Stimulated activated naive CD8-positive, alpha-beta T cell treated with anti-CD3 and anti-CD28 coated beads, Interleukin-15, Interleukin-2, amounts not matched to agents 100 U/mL and 50 U/mL, for 24 hours (primary cell): ENCODE measurements at places on chromosomes 2 and 18.

DNA sequence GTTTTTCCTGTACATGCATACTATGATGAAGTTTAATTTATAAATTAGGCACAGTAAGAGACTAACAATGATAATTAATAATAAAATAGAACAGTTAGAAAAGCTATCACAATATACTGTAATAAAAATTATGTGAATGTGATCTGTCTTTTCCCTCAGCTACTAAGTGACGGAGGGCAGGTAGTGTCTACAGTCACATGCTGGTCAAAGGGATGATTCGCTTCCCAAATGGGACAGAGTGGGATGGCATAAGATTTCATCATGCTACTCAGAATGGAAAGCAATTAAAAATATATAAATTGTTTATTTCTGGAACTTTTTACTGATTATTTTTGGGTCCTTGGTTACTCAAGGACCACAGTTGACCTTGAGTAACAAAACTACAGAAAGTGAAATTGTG lies 71.5 kb downstream of the DAW1 start:
- no peak for DNase-seq

DNA sequence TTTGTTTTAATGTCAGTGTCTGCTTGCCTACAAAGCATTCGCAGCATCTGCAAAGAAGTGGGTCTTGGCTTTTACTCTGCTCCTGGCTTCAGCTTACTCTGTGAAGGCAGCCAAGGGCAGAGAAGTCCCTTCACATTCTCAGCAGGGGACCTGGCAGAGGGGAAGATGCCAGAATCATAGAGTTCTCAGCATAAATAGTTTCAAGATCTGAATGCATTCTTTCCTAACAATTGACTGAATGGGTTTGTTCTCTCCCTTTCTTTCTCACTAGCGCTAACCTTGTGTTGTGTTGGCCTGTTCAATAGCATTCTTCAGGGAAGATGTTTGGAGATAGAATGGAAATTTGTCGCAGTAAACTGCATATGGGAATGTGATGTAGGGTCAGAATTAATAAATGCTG lies 106.9 kb downstream of the FARSB start:
- DNase-seq = no peak

- no peak for DNase-seq
Measured at GRCh38 chr2:231769170-231770136, 11.6 kb downstream of the PDE6D start.

DNA sequence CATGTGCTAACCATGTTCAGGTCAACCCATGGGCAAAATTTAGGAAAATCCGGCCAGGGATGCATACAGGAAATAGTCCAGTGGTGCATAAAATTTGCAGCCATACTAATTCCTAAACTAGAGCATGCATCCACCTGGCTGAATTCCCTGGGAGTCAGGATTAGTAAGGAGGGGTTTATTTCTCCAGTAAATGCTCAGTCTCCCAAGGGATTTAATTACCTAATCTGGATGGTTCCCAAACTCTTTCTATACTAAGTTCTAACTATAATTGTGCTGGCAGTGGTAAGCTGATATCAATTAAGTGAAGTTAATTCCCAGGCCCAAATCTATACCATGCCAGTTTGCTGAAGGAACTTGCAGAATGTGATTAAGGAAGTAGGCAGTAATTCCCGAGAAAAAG lies 26.2 kb upstream of the EVA1A start:
- no peak for DNase-seq

- no peak for DNase-seq
Measured at GRCh38 chr2:238979636-238980035, 131.8 kb downstream of the TWIST2 start.

- DNase-seq = peak; percentile 65
Measured at GRCh38 chr18:13813271-13813849, 10.6 kb upstream of the MC5R start.

GRCh38 chr18:25164211-25164847 lies 187.6 kb downstream of the ZNF521 start:
- no peak for DNase-seq

- DNase-seq = no peak
Measured at GRCh38 chr2:75310876-75311275, 111.6 kb upstream of the TACR1 start.

GRCh38 chr18:26210147-26210546 lies 16.1 kb upstream of the TAF4B start:
- DNase-seq = no peak

DNA sequence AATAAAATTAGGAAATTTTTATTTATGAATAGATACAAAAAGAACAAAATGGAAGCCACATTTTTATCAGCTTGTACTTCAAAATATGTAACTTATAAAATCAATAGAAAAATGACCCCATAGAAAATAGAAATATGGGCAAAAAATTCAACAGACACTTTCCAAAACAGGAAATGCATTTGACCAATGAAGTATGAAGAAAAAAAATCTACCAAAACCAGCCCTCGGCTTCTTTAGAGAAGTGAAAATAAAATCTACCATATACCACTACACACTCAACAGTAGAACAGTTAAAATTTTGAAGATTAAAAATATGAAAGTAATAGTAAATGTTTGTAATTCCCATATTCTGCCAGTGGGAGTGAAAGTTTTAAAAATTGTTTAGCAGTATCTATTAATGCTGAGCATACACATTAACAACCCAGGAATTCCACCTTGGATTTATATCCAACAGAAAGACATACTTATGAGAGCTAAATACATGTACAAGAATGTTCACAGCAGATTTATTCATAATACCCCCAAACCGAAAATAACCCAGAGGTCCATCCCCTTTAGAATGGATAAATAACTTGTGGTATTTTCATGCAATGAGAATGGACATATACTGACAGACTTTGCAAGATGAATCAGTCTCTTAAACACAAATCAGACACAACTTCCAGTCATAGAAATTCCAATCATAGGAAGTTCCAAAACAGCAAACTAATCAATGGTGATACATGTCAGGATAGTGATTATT lies 318.0 kb downstream of the FIGN start:
- DNase-seq = no peak

GRCh38 chr18:61167902-61168301 lies 165.3 kb upstream of the CDH20 start:
- DNase-seq = no peak

- no peak for DNase-seq
Measured at GRCh38 chr2:215215637-215216036, 77.2 kb upstream of the ABCA12 start.

DNA sequence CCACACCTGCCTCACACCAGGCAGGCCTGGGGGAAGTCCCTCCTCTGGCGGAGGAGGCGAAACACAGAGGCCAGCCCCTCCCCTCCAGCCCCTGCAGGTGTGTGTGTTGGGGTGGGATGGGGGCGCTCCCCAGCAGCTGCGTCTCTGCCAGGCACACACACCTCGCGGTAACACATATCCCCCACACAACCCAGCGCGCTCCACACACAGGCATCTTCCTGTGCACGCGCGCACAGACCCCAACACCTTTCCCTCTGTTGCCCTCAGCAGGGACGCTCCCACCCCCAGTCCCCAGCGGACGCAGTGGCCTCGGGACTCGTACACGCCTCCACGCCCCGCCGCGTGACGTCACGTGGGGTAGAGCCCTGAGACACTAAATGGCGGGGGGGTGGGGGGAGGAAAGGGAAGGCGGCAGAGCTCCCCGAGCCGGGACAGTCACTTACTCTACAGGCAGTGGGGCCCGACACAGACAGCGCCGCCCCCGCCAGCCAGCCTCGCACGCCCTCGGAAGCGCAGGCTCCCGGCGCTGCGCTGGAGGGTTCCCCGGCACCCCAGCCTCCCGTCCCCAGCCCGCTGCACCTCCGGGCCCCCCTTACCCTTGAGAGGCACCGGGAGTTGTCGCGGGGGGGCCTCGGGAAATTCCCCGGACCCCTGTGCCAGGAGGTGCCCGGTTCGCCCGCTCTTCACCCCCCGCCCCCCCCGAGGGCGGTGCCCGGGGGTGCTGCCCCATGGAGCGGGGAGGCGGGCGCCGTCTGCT lies at the start of gene WNT10A:
WNT10A (plus strand) TSS at position 751 of the 757 bp plus-strand sequence. CDS start 144 bp downstream, outside the sequence.
- peak; percentile 78 for DNase-seq

GRCh38 chr2:239369631-239370161 lies 31.1 kb downstream of the HDAC4 start:
- DNase-seq = peak; percentile 75

GRCh38 chr2:232890536-232890895 lies 20.5 kb downstream of the SNORC start:
- DNase-seq = no peak

DNA sequence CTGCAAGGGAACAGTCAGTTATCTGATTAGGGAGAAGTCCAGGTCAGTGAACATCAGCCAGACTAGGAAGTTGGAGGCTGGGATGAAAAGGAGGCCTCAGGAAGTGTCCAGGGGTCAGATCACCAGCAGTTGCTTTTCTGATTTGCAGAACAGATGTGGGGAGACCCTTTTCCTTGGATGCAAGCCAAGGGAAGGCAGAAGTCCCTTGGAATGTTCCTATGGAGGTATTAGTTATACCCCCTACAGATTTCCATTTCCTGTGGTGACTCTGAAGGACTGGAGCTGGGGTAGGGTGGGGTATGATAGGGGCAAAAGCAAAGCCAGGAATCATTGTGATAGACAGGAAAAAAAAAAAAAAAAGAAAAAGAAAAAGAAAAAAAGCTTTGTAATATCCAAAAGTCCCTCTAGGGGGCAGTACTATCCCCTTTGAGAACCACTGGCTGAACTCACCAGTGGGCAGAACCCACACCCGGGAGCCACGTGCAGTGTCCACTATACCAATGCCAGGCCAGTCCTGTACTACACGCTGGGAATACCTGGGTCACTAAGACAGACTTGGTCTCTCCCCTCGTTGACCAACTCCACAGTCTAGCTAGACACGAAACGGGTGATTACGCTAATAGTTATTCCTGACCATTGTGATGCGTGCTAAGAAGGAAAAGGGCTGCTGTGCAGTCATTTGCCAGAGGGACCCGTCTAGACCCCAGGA lies 7.4 kb downstream of the DYSF start:
- no peak for DNase-seq

DNA sequence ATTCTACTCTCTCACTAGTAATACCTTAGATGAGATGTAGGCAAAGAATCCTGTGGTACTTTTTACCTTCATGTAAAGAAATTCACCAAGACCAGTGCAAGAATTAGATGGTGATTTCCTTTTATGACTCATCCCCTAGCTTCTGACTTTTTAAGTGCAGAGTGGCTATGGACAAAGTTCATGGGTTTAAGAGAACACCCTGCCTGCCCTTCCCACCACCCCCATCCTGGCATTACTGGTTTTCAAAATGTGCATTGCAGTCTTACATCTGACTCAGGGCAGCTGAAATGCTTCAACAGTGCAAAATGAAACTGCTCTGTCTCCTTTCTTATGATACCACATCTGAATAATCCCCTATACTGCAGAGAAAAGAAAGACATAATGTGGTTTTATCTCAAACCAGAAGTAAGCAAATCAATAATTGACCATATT lies 22.6 kb downstream of the MAIP1 start:
- DNase-seq = peak; percentile 26

DNA sequence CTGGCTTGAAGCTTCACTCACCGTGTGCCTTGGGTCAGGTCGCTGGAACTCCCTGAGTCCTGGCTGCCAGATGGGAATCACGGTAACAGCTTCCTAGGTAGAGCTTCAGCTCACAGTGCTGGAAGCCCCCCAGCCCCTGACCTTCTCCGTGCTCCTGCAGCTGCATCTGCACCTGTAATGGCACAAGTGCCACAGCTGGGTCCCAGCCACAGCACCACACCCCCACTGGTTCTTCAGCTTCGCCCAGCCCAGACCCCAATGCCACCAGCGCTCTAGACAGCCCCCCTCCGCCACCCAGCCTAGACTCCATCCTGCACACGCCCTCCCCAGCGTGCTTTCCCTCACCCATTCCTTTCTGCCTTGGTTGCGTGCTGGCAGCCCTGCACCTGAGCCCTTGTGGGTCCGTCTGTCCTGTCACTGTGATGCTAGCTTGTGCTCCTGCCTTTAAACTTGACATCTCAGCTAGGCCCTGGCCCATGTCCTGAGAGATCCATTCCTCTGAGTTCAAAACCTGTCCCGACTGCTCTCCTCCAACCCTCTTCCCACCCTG lies 7.6 kb upstream of the ESPNL start:
- DNase-seq = no peak

- no peak for DNase-seq
Measured at GRCh38 chr18:49738721-49739120, 74.6 kb downstream of the ACAA2 start.

GRCh38 chr2:230691005-230691647 lies 21.5 kb upstream of the CAB39 start:
- DNase-seq = no peak

DNA sequence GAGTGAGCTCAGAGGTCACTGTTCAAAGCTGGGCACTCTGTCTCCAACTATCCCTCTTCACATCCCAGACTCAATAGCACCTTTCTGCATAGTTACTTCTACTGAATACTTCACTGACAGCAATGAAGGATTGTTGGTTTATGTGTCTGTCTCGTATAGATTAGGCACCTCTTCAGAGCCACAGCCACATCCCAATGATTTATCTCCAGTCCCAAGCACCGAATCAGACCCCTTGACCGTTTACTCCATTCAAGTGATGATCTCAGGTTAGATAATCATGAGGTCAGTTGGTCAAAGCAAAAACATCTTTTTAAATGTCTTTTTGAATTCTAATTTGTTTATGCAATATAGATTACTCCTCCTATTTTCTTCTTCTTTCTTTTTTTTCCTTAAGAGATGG lies 14.7 kb downstream of the NEDD4L start:
- DNase-seq = no peak
